ENCODE measurements at places on chromosomes 12 and 14.

GRCh38 chr14:70525691-70526090, 9.1 kb downstream of the ADAM20 start:
- DNase-seq, result no peak

- DNase-seq, result no peak
Observed at GRCh38 chr12:78004249-78005093, 173.8 kb downstream of the NAV3 start.

DNA sequence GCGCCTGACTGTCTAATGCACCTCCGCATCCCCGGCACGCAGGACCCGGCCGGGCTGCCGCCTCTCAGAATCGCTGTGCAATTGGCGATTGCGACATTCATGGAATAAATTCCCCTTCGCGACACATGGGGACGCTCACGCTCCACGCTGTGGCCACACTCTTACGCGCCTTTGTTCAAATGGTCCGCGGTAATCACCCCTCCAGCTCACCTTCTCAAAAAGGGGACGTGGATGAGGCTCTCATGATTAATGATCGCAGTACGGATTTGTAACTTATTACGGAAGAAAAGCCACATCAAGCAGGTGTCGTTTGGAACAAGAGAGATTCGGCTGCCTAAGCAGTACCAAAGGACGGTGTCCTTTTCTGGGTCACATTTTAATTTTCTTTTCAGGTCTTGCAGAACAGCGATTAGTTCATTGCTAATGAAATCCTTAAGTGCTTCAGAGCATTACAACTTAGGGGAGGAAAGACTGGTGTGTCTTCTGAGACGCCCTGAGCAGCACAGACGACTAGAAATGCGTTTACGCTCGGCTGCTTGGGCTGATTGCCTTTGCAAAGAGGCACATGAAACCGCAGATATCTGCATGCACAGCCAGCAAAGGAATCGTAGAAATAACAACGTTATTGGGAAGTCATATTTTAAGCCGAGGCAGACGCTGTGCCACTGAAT, 37.3 kb upstream of the ADGRD1 start:
- DNase-seq, result peak; percentile 35

GRCh38 chr12:104582739-104583138, 126.0 kb downstream of the CHST11 start:
- DNase-seq, result no peak

- DNase-seq, result no peak
Observed at GRCh38 chr14:85131226-85131922, 398.6 kb upstream of the FLRT2 start.

Measured in activated CD4-positive, alpha-beta T cell treated with anti-CD3 and anti-CD28 coated beads, Interleukin-2, Interleukin-6, amounts not matched to agents 100 ng/mL and 50 ng/mL, durations not matched to agents 16 hours and 8 hours (primary cell).